ENCODE measurements at places on chromosomes 6 and 20. TPM values are rescaled to one million over a fixed set of nuclear protein-coding genes. Genes with fewer than 3 reads are reported as not detected.

GRCh38 chr6:36793296-36793912 lies 45.8 kb downstream of the CPNE5 start:
- DNase-seq, result no peak

DNA sequence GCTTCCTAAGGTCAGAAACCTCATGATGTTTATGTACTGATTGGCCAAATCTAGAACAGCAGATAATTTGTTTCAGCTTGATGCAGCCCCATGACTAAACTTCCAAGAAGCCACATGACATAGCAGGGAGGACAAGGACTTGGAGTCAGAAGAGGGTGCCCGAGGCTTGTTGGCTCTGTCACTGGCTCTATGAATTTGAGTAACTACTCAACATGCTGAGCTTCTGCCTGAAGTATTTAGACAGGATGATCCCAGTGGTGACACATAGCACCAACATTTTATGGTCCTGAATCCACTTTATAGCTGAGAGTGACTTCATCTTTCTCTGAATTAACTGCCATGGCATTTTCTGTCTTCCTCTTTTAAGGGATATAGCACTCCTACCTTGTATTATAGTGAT lies 13.5 kb upstream of the TBX18 start:
- no peak for DNase-seq

- no peak for DNase-seq
Observed at GRCh38 chr6:157869673-157870302, 46.7 kb downstream of the SNX9 start.

DNA sequence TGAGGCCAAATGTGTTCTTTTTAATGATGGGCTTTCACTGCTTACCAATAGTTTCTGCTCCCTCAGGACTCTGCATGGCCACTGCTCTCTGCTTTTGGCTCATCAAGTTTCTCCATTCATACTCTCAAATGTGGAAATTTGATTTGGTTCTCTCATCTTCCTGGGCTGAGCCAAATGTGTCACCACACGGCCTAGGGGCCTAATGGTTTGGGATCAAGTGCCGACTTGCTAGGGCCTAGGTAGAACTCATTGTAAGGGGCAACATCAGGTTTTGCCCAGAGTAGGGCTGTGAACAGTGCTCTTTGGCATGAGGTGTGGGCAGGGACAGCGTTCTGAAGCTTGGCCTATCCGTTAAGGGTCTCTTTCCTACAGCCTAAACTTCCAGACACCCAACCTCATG lies 3.9 kb upstream of the MRPS10 start:
- no peak for DNase-seq

DNA sequence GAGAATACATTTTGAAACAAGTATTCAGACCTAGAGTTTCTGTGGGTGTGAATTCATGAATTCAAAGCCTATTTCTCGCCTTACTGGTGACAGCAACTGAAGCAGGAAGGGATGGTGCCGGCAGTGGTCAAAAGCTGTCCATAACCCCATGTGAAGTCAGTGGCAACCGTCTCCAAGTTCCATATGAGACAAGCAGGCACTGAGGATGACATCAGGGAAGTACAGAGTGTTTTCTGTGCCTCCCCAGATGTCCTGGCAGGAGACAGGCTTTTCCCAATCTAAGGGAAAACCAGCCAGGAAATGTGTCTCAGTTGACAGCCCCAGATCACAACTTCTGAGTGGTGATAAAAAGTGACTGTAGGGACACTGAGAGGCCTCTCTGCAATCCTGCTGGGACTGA lies 66.6 kb downstream of the HIVEP2 start:
- no peak for DNase-seq

DNA sequence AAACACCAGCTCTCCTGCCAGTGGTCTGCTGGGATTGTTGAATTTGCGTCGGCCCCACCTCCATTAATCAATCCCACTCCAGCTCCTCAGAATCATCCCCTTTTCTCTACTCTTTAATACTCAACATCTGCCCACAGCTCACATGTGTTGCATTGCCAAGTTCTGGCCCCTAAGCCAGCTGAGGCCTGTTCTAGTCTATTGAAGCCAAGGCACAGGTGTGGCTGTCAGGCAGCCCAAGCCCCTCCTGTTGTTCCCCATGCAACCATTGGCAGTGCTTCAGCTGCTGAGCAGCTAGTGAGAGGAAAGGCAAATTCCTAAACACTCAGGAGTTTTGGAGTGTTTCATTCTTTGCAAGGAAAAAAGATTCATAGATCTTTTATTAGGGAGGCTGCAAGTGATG lies 128.0 kb upstream of the NT5E start:
- no peak for DNase-seq

SNPH gene
- 3.1 TPM for polyA plus RNA-seq

LGSN gene
- 0.52 TPM for polyA plus RNA-seq

SRMS gene
- polyA plus RNA-seq, result 0.16 TPM

POU3F2 gene
- polyA plus RNA-seq, result 0.19 TPM

DDAH2 gene
- polyA plus RNA-seq, result 152 TPM

All from renal cortex interstitium (tissue), 15 donors.